ENCODE measurements at places on chromosomes 16 and 17. TPM values are rescaled to one million over a fixed set of nuclear protein-coding genes. Genes with fewer than 3 reads are reported as not detected.

DNA sequence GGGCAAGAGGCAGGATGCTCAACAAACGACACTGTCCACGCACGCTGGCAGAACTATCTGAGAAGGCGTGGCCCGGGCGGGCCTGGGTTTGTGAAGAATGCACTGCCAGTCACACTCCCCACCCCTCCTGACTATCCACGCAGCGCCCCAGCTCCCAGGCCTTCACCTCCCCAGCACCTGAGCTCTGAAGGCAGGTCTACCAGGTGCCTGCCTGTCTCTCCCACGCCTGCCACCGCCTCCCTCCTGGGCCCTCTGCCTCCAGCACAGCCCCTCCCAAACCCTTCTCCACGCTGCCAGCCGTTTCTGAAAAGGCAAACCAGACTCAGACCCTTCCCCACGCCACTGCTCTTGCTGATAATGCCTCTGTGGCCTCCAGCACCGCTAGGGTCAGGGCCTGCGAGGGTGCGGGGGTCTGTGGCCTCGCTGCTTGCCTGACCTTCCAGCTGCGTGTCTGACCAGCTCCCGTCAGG, 11.6 kb downstream of the MYBBP1A start:
- no peak for DNase-seq

DNA sequence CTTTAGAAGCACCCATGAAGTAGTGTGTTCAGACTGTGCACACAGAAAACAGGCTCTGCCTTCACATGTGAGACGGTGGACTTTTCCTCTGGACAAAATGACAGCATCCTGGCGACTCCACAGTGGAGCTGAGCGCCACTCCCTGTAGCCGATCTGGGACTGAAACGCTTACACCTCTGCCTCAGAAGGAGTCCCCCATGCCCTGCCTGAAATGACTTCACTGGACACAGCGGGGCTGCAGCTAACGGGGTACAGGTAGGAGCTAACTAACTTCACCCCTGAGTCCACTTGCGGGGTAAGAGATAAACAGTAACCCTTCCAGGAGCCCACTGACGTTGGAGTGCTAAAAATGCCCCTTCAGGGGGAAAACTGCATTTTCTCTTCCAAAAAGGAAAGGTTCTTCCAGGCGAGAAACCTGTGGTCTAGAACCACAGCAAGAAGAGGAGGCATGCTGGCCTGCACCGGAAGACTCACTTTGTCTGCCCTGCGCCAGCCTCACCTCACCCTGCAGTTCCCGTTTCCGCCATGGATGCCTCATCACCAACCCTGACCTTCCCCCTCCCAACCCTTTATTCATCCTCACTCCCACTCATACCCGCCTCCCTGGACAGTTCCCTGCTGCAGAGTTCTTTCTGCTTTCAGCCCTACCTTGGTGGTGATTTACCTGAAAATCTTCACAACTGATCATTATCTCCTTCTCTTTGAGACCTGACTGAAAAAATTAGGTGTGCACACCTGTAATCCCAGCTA, 19.4 kb upstream of the ENDOV start:
- no peak for DNase-seq

GRCh38 chr16:10504404-10504885, 76.0 kb downstream of the EMP2 start:
- no peak for DNase-seq

GRCh38 chr16:4698321-4699045, 5.1 kb downstream of the NUDT16L1 start:
- no peak for DNase-seq

- no peak for DNase-seq
These were observed 664.7 kb downstream of the KCNJ2 start for GRCh38 chr17:70834039-70834438.

GRCh38 chr17:4658478-4659305, 17.2 kb upstream of the ALOX15 start:
- DNase-seq = no peak

DNA sequence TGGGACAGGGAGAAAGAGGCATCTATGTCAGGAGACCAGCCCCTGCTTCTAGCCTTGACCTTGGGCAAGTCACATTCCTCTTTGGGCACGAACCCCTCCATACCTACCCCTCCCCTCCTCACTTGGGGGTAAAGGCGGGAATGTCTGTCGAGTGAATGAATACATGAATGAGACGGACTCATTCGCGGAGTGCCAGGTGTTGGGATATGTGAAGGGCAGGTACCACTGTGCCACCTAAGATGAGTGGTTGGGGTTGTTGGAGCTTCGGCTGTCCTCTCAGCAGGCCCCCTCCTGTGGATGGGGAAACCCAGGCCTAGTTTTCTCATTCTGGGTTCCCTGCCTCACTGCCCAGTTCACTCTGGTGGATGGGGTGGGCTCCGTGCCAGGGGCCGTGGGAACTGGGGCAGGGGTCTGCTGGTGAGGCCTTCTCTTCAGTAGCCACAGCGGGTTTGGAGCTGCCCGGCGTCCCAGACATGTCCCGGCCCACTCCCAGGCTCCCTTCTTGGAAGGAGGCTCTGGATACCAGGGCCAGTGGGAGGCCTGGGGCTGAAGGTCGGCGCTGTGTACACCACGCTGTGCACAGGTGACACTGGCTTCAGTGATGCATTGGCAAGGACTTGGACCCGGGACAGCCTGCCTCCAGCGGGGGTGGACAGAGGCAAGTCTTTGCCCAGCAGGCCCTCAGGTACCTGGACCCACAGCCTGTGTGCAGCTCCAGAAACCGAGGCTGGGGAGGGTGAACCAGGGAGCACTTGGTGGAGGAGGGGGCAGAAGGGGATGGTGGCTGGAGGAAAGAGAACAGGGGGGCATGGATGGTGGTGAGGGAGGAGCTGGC, 5.6 kb downstream of the GLIS2 start:
- peak; percentile 48 for DNase-seq

DNA sequence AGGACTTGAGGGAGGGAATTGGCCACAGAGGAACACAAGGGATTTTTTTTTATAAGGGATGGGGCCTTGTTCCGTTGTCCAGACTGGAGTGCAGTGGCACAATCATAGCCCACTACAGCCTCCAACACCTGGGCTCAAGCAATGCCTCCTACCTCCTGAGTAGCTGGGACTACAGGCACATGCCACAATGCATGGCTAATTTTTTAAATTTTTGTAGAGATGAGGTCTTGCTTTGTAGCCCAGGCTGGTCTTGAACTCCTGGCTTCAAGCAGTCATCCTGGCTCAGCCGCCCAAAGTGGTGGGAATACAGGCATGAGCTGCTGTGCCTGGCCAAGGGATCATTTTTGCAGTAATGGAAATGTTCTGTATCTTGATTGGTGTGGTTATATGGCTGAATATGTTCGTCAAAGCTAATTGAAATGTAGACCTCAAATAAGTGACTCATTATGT, 56.9 kb downstream of the VMP1 start:
- DNase-seq = no peak

- DNase-seq = no peak
These were observed 15.2 kb upstream of the SRRM2 start for GRCh38 chr16:2737238-2737605.

GRCh38 chr17:6913608-6914443, 82.0 kb upstream of the ALOX12 start:
- DNase-seq = peak; percentile 92

DNA sequence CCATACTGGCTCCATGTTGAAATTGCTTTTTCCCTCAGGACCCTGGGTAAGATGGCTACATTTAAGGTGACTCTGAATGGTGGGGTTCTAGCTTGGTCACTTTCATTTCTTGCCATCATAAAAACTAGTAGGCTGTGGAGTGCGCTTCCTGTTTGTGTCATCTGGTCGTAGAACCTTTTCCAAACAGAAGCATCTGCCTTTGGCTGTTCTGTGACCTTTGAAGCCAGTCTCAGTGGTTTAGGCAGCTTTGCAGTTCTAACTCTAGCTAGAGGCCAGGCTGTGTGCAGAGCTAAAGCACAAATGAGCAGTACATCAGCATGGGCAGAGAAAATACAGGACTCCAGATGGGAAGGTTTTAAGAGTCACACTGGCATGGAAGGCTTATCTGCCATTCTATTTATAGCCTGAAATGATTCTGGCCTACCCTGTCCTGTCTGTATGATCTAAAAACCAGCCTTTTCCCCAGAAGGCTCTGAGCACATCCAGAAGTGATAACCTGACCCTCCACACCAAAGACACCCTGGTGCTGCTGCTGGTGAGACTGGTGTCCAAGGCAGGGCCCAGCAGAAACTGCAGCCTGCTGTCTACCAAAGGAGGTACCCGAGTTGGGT, 8.6 kb downstream of the ESRP2 start:
- no peak for DNase-seq

GRCh38 chr16:30744183-30744582, 4.0 kb upstream of the PHKG2 start:
- no peak for DNase-seq

- peak; percentile 86 for DNase-seq
These were observed 24.2 kb downstream of the B9D1 start for GRCh38 chr17:19338031-19338990.

DNA sequence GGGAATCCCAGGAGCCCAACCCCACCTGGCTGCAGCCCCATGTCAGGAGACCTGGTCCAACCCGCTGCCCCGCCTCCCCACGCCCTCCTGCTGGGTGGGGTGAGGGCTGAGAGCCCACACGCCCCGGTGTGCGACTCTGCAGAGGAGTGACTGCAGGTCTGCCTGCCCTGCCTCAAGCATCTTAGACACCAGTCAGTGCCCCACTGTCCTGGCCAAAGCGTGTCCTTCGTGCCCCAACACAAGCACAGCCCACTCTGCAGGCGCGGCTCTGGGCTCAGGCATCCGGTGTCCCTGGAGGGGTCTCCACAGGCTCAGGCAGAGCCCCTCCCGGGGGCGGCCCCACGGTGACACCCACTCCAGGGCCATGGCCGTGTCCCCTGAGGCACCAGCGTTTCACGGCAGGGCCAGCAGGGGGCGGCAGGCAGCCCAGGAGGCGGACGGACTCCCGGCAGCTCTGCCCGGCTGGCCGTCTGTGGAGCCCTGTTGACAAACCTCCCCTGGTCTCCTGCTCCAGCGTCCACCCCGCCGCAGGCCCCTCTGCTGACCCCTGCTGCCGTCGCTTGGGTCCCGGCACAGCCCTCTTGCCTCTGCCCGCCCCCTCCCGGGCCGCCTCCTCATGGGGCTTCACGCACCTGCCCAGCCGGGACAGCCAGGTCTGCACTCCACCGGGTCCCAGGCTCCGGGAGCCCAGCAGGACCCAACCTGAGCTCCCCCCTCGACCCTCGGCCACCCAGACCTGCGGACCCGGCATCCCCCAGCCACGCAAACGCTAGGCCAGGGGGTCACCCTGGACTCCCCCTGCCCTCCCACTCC, 8.6 kb upstream of the UBE2I start:
- DNase-seq = peak; percentile 80

DNA sequence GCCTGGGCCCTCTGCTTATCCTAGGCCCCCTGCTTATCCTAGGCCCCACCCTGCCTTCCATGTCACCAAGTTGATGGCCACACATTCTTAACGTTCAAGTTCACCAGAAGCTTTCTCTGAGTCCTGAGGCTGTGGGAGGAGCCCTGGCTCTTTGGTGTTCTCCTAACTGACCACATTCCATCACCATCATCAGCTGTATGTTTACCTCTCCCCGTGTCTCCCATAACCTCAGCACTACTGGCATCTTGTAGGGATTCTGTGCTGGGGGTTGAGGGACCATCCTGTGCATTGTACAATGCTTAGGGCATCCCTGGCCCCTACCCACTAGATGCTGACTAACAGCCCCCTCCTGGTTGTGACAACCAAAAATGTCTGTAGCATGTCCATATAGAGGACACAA, 99.3 kb downstream of the NDE1 start:
- DNase-seq = no peak

GRCh38 chr17:55663400-55663799, 59.3 kb downstream of the TMEM100 start:
- no peak for DNase-seq

DNA sequence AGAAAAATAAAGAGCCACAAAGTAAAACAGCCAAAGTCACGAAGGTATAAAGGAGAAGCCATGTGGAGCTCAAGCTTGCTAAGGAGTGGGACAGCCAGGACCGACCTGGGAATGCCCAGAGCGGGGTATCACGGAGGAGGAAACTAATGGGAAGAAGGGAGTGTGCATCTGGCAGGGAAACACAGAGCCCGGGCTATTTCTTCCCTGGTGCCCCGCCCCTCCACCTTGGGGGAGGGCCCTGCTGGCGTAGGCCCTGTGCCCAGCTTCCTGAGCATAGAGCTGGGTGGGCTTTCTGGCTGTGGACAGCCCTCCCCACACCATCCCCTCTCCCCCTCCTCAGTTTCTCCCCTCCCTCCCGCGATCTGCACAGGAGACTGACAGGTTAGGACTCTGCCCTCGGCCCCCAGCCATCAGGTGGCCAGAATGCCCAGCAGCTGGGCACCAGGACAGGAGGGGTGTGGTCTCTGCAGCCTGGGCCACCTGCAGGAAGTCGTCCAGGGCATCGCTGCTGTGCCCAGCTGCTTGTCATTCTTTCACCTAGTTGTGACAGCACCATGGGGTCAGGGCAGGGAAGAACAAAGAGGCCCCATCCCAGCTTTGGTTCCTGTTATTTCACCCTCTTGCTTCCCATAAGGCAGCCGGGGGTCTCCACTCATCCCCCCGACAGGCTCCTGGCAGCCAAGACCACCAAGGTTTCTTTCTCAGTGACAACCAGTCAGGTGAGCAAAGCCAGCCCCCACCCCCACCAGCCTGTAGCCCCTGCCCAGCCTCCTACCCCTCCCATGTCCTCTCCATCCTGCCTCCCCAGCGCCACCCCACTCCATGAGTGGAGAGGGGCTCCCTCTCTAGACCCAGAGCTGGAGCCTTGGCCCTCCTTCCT, 7.1 kb upstream of the DCAF7 start:
- DNase-seq = peak; percentile 57

DNA sequence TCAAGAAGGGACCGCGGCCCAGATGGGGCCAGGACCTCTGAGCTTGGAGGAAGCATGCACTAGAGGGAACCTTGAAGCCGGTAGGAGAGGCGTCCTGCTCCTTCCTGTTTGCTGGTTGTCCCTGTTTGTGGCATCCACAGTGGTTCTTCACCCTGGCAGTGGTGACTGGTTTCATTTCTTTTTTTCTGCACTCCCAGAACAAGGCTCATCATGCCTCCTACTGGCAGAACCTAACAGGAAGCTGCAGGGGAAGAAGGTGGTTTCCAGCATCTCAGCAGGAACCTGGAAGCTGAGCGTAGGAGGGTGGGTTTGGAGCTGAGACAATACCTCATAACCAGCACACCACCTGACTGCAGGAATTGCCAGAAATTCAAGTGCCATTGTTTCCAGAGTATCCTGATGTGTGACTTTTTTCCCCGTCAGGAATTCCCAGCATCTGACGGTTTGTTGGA, 5.8 kb downstream of the TMEM231 start:
- no peak for DNase-seq

The OTOP3 gene
- total RNA-seq = not detected

The PARN gene
- total RNA-seq = 25.0 TPM

The FA2H gene
- total RNA-seq = 0.49 TPM

The PHB1 gene
- total RNA-seq = 76.0 TPM

The HES7 gene
- 0.19 TPM for total RNA-seq

The ZNF48 gene
- total RNA-seq = 7.4 TPM
